Activated CD4-positive, alpha-beta T cell treated with anti-CD3 and anti-CD28 coated beads for 24 hours (primary cell): ENCODE measurements at places on chromosomes 11 and 22.

DNA sequence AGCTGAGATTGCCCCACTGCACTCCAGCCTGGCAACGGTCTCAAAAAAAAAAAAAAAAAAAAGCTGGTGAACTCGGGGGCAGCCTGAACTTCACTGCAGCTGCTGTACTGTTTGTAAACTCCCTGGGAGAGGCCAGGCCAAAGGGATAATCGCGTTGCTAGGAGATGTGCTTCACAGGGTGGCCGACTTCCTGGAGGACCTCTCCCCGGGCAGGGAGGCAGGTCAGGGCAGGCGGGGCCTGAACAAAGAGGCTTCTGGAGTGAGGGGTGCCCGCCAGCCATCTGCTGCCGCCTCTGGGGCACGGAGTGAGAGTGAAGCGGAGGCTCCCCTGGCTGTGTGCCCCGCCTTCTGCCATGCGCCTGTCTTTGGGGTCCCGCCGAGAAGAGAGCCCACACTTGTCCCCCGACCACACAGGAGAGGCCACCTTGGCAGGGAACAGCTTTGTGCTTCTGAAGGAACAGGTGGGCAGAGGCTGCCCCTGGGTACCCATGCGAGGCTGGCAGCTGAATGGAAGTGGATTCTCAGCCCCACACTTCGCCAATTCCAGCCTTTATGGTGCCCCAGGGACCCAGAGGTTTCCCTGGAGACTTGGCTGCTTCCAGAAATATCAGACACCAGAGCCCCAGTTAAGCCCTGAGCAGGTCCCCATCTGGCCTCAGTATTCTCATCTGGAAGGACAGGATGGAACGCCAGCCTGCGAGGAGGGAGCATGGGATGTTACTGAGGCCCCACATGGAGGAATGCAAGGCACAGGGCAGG, 29.6 kb downstream of the TMEM184B start:
- DNase-seq = no peak

GRCh38 chr22:47599753-47600152, 837.3 kb downstream of the TBC1D22A start:
- DNase-seq = no peak

DNA sequence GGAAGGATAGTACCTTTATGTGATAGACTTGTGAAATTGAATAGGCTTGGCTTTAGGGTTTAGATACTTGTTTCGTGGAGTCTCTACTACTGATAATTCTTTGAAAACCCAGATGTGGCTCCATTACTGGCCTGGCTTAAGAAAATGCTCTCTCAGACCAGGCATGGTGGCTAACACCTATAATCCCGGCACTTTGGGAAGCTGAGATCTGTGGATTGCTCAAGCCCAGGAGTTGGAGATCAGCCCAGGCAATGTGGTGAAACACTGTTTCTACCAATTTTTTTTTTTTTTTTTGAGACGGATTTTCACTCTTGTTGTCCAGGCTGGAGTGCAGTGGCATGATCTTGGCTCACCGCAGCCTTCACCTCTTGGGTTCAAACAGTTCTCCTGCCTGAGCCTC, 40.9 kb downstream of the ATG13 start:
- no peak for DNase-seq

DNA sequence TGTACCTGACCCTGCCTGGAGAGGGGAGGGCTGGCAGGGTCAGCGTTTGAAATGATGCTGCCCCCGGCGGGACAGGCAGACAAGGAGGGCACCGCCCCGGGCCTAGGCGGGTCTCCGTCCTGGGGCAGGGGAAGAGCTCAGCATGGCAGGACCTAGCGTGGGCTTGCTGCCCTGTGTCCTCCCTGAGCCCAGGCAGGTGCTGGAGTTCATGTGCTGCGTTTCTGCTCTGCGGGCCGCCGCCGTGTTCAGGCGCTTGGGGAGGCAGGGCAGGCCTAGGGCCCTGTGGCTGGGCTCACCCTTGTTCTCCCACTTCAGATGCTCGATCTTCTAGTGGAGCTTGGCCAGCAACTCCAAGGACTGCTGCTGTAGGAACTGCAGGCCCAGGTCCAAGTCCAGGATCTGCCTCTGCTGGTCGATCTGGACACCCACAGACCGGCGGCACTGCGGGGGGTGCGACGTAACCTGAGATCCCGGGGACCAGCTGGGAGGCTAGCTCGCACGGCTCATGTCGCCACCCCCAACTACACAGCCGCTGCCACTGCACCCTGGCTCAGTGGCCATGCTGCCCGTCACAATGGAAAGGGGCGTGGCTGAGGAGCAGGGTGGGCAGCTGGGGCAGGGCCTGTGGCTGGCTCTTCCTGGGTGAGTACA, 84.4 kb downstream of the MED15 start:
- DNase-seq = no peak

DNA sequence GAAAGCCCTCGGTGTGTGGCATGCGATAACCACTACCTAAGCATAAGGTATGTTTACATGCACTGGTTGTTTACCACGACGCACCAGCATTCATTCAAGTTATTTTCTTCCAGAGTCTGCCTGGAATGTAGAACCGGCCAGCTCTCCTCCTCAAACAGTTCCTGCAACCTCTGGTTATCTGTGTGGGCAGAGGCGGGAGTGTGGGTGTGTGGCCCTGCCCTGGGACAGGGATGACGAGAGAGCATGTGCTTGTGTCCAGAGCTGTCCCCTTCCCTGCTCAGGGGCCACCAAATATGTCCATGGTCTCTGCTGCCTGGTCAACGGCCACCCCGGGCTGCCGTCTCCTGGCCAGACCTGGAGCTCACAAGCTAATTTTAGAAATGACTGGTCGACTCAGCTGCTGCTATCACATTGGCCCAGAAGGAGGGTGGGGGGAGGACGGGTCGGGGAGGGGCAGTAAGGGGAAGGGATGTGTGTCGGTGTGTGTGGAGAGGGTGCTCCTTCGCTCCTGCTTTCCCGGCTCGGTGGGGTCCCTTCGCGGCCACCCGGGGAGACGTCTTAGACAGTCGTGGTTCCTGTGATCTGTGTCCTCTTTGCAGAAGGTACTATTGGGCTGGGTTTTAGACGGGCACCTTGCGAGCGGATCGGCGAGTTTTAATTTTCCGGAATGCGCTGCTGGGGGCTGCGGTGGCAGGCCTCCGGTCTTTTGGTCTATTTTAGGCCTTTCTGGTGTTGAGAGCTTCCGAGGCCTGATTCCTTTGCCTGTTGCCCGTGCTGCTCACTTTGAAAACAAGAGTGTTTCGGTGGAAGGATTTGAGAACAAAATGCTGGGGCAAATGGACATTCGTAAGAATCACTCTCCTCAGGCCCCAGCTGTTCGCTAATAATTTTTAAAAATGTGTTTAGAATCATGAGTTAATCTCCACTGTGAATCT, at the start of gene MYO18B:
Gene MYO18B (plus strand): TSS at position 497 of the 935 bp plus-strand sequence. CDS start 18,905 bp downstream, outside the sequence.
- no peak for DNase-seq

- DNase-seq = no peak
Observed at GRCh38 chr11:113907152-113907551, 2.6 kb downstream of the HTR3B start.

GRCh38 chr11:100008417-100008816, 678.7 kb upstream of the ARHGAP42 start:
- no peak for DNase-seq

GRCh38 chr22:37224757-37225420, 12.6 kb upstream of the SSTR3 start:
- DNase-seq = no peak

DNA sequence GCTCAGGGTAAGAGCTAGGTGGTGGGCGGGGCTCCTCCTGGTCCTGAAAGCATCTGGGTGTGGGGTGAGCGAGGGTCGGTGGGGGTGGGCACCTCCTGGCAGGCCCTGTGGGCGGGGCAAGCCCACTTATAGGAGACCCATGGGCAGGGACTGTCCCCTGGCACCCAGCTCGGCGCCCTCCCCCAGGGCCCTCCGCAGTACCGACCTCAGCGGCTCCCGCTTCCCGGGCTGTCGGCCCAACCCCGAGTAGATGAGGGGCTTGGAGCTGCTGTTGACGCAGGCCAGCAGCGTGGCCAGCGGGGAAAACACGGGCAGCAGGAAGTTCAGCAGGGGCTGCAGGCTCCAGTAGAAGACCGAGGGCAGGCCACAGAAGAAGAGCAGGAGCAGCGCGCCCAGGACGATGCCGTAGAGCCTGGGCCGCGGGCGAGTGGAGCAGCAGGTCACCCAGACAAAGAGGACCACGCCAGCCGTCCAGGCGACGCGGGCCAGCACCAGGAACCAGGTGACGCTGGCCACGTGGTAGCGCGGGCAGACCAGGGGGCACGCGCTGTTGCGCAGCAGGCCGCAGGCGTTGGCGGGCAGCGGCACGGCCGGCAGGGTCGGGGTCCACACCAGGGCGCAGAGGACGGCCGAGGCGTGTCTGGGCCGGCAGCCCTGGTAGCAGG, 663 bp downstream of the MRGPRG start:
- DNase-seq = no peak

DNA sequence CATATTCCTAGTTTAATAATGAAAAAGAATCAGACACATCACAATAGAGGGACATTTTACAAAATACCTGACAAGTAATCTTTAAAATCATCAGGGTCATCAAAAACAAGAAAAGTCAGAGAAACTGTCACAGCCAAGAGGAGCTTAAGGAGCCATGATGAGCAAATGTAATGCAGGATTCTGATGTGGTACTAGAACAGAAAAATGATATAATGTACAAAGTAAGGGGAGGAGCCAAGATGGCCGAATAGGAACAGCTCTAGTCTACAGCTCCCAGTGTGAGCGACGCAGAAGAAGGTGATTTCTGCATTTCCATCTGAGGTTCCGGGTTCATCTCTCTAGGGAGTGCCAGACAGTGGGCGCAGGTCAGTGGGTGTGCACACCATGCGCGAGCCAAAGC, 198.0 kb upstream of the FAT3 start:
- no peak for DNase-seq

DNA sequence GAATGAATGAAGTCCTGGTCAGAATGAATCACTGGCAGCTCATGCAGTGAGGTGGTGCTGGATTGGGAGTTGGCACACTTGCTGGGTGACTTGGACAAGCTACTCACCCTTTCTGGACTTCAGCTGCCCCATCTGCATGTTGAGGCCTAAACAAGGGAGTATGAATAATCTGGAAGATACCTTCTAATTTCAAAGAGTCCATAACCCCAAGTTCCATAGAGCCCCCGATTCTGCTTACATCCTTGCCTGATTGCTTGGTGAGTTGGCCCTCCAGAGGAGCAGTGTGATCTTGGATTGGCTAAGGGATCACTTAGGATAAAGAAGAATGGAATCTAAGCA, 18.3 kb upstream of the ACCSL start:
- no peak for DNase-seq

DNA sequence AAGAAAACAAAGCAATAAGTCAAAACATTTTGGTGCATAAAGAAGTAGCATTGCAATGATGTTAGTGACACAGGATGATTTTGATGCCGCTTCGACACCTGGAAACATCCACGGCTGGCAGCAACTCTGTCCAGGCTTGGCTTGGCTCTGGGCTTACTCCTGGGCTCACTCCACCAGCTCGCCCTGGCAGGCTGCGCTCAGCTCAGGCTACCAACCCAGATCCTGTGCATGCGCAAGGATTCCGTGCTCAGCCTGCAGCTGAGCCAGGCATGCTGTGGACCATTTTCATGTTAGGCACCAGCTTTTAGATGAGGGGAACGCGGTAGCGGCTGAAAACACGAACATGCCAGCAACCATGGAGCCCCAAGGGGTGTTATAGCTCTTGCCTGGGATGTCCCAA, 66.0 kb downstream of the SLC25A17 start:
- no peak for DNase-seq

GRCh38 chr11:103601225-103601846, 435.1 kb upstream of the DDI1 start:
- DNase-seq = peak; percentile 8

DNA sequence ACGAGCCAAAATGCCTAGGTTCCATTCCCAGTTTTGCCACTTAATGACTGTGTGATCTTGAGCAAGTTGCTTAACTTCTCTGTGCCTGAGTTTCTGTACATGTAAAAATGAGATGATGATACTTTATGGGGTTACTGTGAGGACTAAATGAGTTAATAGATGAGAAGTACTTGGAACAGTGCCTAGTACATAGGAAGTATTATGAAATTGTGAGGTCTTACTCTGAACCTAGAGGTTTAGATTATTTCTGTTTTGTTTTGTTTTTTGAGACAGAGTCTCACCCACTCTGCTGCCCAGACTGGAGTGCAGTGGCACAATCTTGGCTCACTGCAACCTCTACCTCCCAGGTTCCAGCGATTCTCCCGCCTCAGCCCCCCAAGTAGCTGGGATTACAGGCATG, 227.0 kb upstream of the POU2AF2 start:
- DNase-seq = no peak
